ENCODE measurements at places on chromosomes 2 and 18.

- DNase-seq: no peak
Observed at GRCh38 chr2:43144263-43144662, 82.1 kb downstream of the ZFP36L2 start.

DNA sequence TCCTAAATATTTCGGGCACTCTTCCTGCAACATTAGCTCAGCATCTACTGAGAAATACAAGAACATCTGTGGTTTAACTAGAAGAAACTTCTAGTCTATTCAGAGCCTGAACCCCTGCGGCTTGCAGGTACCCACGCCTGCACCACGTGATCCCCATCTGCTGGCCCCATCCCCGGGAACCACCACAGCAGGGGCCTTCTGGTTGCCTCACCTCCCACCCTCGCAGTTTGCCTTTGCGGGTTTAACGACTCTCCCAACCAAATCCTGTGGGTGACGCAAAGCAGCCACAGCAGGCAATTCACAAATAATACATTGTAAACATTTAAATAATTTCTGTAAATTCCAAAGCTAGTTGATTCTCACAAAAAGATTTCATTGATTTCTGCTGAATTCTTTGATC, 90.2 kb upstream of the TMEM18 start:
- DNase-seq: no peak

- DNase-seq: no peak
Observed at GRCh38 chr18:22344908-22345670, 72.6 kb downstream of the CTAGE1 start.

DNA sequence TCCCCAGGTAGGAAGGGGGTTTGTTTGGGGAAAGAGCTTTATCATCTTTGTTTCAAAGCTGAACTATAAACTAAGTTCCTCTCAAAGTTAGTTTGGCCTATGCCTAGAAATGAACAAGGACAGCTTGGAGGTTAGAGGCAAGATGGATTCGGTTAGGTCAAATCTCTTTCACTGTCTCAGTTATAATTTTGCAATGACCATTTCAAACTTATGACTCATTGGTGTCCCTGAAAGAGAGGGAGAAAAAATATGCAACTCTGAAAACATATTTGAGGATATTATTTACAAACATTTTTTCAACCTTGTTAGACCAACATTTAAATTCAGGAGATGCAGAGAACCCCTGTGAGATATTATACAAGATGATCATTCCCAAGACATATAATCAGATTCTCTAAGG, 95.7 kb downstream of the EFEMP1 start:
- DNase-seq: no peak

- no peak for DNase-seq
Observed at GRCh38 chr2:232406556-232407310, at the start of gene ALPG. ALPG (plus strand) TSS chr2:232406844; CDS start chr2:232406895, 51 bp downstream.

DNA sequence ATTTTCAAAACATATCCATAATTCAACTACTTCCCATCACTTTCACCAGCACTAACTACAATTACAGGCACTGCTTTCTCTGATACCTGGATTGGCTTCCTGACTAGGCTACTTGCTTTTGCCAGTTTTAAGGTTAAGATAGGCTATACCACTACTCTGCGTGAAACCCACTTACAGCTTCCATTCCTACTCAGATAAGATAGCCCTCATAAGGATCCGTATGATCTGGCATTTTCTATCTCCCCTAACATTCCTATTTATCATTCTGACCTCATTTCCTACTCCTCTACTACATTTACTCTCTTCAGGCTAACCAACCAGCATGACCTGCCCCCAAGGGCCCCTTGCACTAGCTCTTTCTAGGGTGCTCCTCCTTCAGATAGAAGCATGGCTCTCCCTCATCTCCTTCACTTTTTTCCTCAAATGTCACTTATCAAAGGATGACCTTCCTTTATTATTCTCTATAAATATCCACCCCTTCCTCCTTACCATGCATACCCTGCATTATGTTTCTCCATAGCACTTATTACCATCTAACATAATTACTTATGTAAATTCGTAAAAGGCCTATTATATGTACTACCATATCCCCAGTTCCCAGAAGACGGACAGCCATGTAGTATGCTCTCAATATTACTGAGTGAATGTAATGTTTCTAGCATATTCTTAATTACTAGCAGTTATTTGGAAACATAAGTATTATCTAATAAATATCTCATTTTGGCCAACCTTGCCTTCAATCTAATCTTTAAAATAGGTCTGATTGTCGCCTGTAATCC, 4.4 kb downstream of the TIA1 start:
- no peak for DNase-seq

DNA sequence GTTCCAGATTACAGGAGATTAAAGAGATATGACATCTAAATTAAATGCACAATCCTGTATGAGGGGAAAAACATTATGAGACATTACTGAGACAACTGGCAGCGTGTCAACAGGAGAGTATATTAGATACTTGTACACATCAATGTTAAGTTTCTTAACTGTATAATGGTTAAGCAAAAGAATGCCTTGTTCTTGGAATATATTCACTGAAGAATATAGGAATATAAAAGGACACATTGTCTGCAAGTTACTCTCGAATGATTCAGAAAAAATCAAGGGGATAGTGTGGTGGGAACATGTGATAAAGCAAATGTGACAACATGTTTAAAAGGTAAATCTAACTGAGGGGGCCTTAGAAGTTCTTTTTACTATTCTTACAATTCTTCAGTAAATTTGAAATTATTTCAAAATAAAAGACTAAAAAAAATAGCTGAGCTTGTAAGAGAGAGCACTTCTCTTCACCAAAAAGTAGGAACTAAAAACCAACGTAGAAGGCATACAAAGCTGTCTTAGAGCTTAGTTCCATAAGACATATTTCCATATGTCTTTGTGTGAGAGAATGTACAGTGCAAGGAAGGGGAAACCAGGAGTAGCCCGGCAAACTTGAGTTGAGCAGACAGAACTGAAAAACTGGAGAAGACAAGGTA, 7.5 kb downstream of the WDPCP start:
- no peak for DNase-seq

DNA sequence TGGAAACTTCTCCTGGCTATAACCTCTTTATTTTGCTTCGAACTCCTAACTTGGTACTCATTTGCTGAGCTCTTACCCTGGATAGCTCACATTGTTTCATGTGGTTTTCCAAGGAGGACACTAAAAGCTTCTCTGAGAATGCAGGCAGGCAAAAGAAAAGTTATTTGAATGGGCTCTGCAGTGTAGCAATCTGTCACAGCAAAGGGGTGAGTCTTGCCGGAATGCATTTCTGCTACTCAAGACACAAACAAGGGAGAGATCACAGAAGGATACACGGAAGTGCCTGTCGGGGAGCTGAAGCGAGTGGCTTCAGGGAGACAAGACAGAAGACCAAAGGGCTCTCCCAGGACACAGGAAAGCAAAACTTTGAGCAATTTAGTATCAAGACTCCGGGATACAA, 265.4 kb downstream of the SS18 start:
- DNase-seq: no peak

DNA sequence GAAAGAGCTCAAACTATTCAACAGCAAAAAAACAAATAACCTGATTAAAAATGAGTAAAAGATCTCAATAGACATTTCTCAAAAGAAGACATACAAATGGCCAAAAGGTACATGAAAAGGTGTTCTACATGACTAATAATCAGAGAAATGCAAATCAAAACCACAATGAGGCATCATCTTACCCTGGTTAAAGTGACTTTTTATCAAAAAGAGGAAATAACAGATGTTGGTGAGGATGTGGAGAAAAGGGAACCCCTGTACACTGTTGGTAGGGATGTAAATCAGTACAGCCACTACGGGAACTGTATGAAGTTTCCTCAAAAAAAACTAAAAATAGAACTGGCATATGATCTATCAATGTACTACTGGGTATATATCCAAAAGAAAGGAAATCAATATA, 39.8 kb upstream of the TMEM163 start:
- DNase-seq: no peak
